Nephron progenitor cell (in vitro differentiated cells): ENCODE measurements at places on chromosomes 12 and 14.

- peaks cover 4% of the 10 kb centered on the region for H3K27me3 ChIP-seq
- H3K27ac ChIP-seq: no peak overlapping the region
- no peak overlapping the region for H3K4me3 ChIP-seq
These were observed 3.5 kb downstream of the EMG1 start for GRCh38 chr12:6974180-6974579.

DNA sequence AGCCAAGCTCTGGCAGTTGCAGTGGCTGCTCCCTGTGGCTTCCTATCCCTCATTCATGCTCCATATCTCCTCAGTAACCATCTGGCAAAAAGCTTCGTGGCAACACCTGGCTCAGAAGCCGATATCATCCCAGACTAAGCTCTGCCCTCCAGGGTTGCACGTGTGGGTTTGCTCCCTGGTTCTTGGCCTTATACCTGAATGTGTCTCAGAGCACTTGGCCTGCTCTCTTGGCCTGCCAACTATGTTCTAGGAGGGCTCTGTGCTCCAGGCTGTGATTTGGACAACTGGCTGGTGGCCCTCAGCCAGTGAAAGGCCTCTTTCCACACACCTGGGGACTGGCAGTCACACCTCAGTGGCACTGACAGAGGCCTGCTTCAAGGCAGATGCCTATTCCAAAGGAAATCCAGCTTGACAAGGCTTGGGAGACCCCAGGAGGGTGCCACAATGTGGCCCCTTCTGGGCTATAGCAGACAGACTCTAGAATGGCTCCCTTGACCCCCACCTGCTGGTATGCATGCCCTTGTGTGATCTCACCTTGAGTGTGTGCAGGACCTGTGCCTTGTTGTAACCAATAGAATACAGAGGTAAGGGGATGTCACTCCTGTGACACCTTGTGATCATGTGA is 10.5 kb downstream of the PLD4 start:
- no peaks in the 10 kb centered on the region for H3K36me3 ChIP-seq
- peaks cover 96% of the 10 kb centered on the region for H3K27me3 ChIP-seq
- H3K27ac ChIP-seq: no peak overlapping the region
- no peak for DNase-seq

GRCh38 chr12:104615048-104615561 is 158.4 kb downstream of the CHST11 start:
- no peak overlapping the region for H3K4me3 ChIP-seq
- H3K4me1 ChIP-seq: peaks cover 32% of the 10 kb centered on the region
- DNase-seq: no peak
- no peaks in the 10 kb centered on the region for H3K27me3 ChIP-seq
- H3K36me3 ChIP-seq: peaks cover 23% of the 10 kb centered on the region
- H3K27ac ChIP-seq: no peak overlapping the region

- peak overlapping the region; percentile 100 for H3K4me3 ChIP-seq
- peaks cover 92% of the 10 kb centered on the region for H3K4me1 ChIP-seq
- peak overlapping the region; percentile 100 for H3K27ac ChIP-seq
- peaks cover 19% of the 10 kb centered on the region for H3K27me3 ChIP-seq
- no peak for DNase-seq
- peaks cover 38% of the 10 kb centered on the region for H3K36me3 ChIP-seq
These were observed 1.1 kb upstream of the UBC start for GRCh38 chr12:124915239-124916236.

DNA sequence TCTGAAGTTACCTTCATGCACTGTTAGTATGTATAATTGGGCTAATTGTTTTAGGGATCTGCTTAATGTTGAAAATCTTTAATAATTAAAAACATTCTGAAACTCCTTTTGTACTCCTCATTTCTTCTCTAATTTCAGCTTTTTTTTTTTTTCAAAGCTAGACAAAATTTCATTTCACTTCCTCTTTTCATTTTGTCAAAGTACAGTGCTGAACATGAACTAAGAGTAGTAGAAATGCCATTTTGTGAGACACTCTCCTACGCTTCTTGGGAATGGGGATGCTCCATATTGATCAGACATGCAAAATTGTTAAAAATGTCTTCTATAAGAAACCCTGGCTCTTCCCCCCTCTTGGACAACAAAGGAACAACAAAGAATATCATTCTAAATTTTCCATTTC is 1.7 kb downstream of the ABCD2 start:
- DNase-seq: no peak
- H3K27me3 ChIP-seq: no peaks in the 10 kb centered on the region
- H3K4me3 ChIP-seq: no peak overlapping the region

GRCh38 chr14:53847881-53848280 is 108.7 kb downstream of the BMP4 start:
- DNase-seq: no peak
- no peak overlapping the region for H3K4me3 ChIP-seq
- H3K27me3 ChIP-seq: no peaks in the 10 kb centered on the region
- H3K4me1 ChIP-seq: no peaks in the 10 kb centered on the region

DNA sequence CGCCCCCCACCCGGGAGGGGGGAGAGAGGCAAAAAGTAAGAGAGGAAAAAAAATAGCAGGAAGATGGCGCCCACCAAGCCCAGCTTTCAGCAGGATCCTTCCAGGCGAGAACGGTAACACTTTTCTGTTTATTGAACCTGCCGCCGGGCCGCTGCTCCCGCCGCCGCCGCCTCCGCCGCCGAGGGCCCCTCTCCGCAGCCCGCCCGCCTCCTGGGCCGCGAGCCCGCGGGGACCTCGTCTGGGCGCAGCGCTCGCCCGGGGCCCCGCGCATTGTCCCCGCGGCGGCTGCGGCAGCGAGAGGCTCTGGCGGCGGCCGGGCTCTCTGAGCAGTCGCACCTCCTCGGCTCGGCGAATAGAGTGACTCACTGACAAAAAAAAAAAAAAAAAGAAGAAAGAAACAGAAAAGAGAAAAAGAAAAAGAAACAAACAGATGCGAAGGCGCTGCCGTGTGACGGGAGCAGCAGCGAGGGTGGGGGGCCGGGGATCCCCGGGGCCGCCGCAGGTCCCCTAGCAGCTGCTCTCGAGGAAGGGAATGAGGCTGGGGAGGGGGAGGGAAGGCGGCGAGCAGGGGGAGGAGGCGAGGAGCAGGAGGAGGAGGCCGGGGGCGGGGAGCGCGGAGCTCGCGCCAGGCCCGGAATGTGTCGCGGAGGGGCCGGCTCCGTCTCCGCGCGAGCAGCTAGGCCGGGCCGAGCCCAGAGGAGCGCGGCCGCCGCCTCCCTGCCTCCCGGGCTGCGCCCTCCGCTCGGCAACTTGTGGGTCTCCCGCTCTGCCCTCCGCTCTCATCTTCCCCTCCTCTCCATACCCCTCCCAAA is 781 bp downstream of the NPAS3 start:
- peak; percentile 80 for DNase-seq
- peak overlapping the region; percentile 94 for H3K4me3 ChIP-seq
- peaks cover 34% of the 10 kb centered on the region for H3K4me1 ChIP-seq
- H3K27ac ChIP-seq: peak overlapping the region; percentile 84

- no peaks in the 10 kb centered on the region for H3K4me1 ChIP-seq
- no peak overlapping the region for H3K27ac ChIP-seq
- H3K36me3 ChIP-seq: no peaks in the 10 kb centered on the region
- H3K4me3 ChIP-seq: no peak overlapping the region
These were observed 96.3 kb downstream of the PTPN11 start for GRCh38 chr12:112514926-112515642.

GRCh38 chr12:68746572-68747180 is 700 bp downstream of the SLC35E3 start:
- DNase-seq: peak; percentile 48
- peak overlapping the region; percentile 97 for H3K4me3 ChIP-seq
- H3K27ac ChIP-seq: peak overlapping the region; percentile 93
- peaks cover 28% of the 10 kb centered on the region for H3K36me3 ChIP-seq
- H3K4me1 ChIP-seq: peaks cover 34% of the 10 kb centered on the region

- peaks cover 8% of the 10 kb centered on the region for H3K27me3 ChIP-seq
- DNase-seq: no peak
- no peaks in the 10 kb centered on the region for H3K36me3 ChIP-seq
- H3K4me1 ChIP-seq: peaks cover 5% of the 10 kb centered on the region
- H3K27ac ChIP-seq: no peak overlapping the region
These were observed 2.1 kb upstream of the PLEK2 start for GRCh38 chr14:67413806-67414769.

- no peaks in the 10 kb centered on the region for H3K27me3 ChIP-seq
- no peaks in the 10 kb centered on the region for H3K36me3 ChIP-seq
- H3K27ac ChIP-seq: peak overlapping the region; percentile 7
- DNase-seq: no peak
- no peak overlapping the region for H3K4me3 ChIP-seq
These were observed 759.7 kb downstream of the DIO2 start for GRCh38 chr14:79451601-79452000.

GRCh38 chr14:102238131-102238530 is 66.8 kb downstream of the MOK start:
- no peak for DNase-seq
- no peaks in the 10 kb centered on the region for H3K27me3 ChIP-seq
- H3K4me3 ChIP-seq: no peak overlapping the region
- H3K4me1 ChIP-seq: peaks cover 4% of the 10 kb centered on the region
- no peaks in the 10 kb centered on the region for H3K36me3 ChIP-seq

GRCh38 chr12:49689237-49689636 is 18.0 kb downstream of the FMNL3 start:
- peaks cover 20% of the 10 kb centered on the region for H3K4me1 ChIP-seq

DNA sequence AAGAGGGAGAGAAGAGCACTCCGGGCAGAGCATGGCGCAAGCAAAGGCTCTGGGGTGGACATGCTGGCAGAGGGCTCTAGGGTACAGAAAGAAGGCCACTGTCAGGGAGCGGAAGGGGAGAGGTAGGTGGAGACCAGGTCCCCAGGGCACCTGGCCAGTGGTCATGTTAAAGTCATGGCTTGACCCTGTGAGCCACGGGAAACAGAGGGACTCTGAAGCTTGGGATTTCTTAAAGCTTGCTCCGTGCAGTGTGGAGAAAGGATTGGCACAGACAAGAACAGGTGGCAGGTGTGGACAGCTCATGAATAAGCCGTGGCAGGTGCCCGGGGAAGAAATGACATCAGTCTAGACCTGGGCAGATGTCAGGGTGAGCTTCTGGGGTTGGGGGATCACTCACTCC is 413.8 kb downstream of the BCL11B start:
- H3K4me3 ChIP-seq: no peak overlapping the region
- DNase-seq: no peak
- no peaks in the 10 kb centered on the region for H3K36me3 ChIP-seq
- H3K4me1 ChIP-seq: peaks cover 10% of the 10 kb centered on the region
- no peak overlapping the region for H3K27ac ChIP-seq

DNA sequence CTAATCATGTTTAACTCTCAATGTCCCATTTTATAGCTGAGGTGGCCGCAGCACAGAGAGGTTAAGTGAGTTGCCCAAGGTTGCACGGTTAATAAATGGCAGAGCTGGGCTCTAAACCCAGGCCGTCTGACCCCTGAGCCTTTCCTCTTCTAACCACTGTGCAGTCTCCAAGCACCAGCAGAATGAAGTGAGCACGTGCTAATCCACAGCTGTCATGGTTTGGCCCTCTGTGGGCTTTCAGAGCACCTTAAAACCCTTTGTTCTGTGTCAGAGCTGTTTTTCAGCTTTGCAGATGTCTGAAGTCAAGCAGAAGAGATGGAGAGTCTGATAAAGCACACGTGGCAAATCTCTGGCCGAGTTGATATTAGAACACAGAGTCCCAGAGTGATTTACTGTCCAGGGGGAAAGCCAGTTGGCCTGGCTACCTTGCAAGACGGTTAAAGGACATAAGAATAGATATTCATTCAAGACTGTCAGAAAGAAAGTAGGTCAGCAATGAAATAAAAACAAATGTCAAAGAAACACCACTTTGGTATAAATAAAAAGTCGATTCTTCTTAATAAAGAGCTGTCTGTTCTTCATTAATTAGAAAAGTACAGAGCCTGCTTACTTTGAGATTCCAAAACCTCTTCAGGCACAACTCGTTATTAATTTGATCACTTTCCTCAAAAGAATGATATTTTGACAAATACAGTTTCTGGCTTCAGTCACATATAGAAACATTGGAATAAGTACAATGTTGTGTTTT is 107.3 kb downstream of the CRADD start:
- H3K4me3 ChIP-seq: no peak overlapping the region
- H3K27ac ChIP-seq: peak overlapping the region; percentile 33
- no peak for DNase-seq
- peaks cover 41% of the 10 kb centered on the region for H3K4me1 ChIP-seq
- no peaks in the 10 kb centered on the region for H3K36me3 ChIP-seq
- no peaks in the 10 kb centered on the region for H3K27me3 ChIP-seq

- peaks cover 29% of the 10 kb centered on the region for H3K4me1 ChIP-seq
- peak overlapping the region; percentile 35 for H3K27ac ChIP-seq
- no peak overlapping the region for H3K4me3 ChIP-seq
These were observed 39.2 kb downstream of the CDK17 start for GRCh38 chr12:96361074-96361473.

DNA sequence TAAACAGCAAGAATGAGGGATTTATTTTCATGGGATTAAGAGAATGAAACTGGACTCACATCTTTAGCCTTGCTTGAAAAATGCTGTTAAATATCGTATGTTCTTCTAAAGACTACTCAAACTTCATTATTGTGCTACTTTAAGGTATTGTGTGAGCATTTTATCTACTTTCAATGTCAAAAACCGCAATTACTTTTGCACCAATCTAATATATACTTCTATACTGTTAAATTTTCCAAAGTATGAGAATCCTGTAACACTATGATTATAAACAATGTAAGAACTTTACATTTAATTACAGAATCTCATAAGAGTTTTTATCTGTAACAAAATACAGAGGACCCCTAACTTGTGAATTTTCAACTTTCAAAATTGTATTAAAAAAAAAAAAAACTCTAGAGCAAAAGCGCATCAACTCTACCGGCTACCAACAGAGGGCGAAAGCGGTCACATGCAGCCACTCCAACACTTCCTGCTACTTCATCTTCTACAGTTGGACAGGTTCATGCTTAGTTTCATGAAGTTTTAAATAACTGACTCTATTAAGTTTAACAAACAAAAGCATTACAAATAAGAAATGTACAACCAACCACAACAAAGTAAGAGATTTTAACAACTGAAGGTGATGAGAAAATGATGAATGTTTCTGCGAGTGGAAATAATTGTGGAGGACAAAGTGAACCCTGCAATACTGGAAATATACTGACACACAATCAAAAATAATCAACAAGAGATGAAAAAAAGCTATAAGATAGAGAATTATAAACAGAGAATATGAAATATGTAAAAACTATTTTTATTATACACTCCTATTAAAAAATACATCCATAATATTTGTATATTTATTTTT is 210.9 kb downstream of the MED13L start:
- peaks cover 42% of the 10 kb centered on the region for H3K4me1 ChIP-seq
- DNase-seq: peak; percentile 52
- no peak overlapping the region for H3K27ac ChIP-seq
- no peak overlapping the region for H3K4me3 ChIP-seq
- no peaks in the 10 kb centered on the region for H3K36me3 ChIP-seq

- no peak overlapping the region for H3K4me3 ChIP-seq
- H3K4me1 ChIP-seq: peaks cover 12% of the 10 kb centered on the region
- no peak overlapping the region for H3K27ac ChIP-seq
- H3K27me3 ChIP-seq: no peaks in the 10 kb centered on the region
These were observed 707.6 kb upstream of the MDGA2 start for GRCh38 chr14:48382961-48383360.
